ENCODE measurements at places on chromosomes 6 and 20.
A peak's percentile ranks its signal among the peaks of the same experiment; 100 is the strongest.

DNA sequence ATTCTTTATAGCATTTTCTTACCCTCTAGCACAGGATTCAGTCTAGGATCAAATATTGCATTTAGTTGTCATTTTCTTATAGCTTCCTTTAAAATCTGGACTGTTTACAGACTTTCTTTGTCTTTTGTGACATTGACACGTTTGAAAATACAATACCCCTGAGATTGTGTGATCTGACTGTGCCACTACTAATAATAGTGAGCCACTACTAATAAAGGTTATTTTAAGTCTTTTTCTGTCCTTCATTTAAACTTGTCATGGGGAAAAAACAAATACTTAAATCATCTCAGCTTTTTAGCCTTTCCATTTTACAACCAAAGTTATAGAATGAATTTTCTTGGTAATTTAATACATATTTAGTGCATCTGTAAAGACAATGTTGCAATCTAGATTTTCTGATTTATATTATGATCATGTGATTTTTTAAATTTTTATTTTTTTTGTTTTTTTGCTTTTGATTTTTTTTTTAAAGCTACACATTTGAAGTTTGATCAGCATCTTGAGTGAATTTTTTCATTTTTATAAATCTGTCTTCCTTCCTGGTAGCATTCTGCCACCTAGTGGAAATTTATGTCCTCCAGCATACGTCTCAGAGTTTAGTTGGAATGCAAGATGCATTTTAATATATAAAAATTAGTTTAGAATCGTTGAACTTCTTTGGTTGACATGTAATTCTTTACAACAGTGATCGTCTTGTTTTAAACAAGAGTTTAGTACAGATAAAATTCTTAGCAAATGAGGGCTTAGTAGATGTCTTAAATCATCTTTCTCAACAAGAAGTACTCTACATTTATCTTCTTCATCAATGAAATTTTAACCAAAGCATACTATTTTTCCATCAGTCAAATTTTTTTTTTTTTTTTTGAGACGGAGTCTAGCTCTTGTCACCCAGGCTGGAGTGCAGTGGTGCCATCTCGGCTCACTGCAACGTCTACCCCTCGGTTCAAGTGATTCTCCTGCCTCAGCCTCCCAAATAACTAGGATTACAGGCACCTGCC lies 119.4 kb downstream of the NCOA3 start:
- peak; percentile 74 for DNase-seq

GRCh38 chr6:46186583-46186982 lies 15.8 kb upstream of the ENPP5 start:
- no peak for DNase-seq

- no peak for DNase-seq
These were observed 106.0 kb downstream of the PACRG start for GRCh38 chr6:162833776-162834175.

DNA sequence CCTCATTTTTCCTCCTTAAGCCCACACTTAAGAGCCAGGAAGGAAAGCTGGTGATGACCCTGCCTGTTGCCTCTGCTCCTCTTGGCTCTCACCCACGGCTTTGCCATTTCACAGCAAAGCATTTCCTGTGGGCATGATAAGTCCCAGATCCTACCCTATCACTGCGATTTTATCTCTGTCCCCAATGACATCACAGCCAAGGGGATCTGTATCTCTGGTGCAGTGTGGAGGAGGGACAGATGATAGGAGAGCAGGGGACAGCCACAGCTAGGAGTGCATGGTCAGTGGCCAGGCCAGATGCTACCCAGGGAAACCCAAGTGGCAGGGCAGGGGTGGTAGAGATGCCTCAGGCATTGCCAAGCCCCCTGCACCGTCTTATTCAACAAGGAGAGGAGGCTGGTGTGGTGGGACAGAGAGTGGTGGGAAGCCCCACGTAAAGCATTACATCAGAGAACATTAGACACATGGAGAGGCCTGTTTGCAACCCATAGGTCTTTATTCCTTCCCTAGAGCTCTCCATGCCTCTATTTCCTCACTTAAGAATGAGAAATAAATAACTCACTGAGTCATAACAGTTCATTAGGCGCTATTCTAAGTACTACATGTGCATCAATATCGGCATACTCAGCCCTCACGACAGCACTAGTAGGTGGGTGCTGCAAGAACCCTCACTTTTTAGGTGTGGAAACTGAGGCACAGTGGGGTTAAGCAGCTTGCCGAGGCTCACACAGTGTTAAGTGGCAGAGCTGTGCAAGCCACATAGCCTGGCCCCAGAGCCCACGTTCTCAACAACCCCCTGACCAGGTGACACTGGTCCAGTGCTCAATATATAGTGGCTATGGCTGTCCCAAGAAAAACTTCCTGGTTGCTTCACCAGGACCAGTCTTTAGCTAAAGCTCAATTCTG lies 4.6 kb downstream of the TFEB start:
- DNase-seq: no peak

DNA sequence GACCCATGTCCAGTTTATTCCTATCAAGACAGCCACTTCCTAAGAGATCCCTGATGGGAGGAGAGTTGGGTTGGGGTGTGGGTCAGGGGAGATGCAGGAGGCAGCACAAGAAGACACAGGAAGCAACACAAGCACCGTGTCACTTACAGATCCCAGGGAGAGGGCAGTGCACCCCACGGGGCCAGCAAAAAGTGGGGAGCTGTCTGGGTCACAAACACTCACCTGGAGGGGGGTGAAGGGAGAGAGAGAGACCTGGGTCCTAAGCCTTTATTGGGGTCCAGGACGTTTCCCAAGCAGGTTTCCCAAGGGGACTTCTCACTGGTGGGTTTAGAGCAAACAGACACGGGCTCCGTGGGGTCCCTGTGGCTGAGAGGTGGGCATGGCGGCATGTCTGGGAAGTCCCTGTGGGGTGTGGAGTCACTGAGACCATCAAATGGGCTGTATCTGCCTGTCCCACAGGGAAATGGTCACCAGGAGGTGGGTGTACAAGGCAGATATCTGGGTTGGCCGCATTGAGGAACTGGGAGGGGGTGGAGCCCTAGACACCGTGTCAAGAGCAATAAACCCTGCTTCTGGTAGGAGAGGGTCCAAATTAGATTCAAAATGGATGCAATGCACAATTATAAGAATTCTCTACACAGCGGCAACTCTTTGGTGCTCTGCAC lies 1.6 kb upstream of the CD93 start:
- no peak for DNase-seq

DNA sequence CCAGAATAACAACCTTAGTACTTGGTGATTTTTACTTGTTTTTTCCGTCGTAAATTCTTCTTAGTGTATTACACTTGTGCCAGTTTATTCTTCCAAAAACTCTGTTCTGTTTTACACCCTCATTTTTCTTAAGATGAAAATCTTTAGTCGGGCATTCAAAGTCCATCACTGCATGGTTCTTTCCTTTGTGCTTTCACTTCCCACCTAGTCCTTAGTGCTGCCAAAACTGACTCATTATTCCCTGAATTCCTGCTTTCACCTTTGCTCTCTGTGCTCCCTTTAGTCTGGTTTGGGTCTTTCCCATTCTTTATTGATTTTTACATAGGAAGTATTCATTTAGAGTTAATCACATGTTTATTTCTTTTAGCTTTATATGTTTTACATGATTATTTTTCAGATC lies 3.3 kb downstream of the TRMT11 start:
- DNase-seq: no peak

DNA sequence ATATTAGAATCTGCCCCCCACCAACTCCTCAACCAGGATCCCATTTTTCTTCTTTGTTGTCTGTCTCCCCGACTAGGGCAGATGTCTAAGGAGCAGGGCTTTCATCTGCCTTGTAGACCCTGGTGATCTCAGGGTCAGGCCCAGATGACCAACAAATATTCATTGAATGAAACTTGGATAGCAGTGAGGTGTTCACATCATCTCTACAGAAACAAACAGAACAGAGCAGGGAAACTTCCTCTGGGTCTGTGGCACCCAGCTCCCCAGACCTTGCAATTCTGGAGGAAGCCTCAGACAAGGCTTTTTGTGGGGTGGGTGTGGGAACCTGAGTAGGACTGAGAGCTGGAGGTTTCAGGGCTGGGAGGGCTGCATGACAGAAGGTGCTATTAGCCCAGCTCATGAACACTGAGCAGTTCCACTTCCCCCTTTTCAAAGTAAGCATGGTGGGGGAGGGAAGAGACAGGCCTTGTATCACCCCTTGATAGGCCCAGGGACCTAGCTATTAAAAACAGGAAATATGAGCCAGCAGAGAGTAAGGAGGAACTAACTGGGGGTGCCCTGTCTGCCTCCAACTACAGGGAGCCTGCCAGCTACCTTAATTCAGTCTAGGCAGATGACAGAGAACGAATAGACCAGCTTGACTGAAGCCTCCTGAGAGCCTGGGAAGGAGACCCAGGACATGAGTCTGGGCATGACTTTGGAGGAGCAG lies 37.3 kb upstream of the TOP1 start:
- DNase-seq: no peak

GRCh38 chr6:31299511-31299910 lies 27.6 kb upstream of the HLA-C start:
- DNase-seq: no peak

GRCh38 chr6:35490821-35491557 lies 5.9 kb downstream of the TEAD3 start:
- DNase-seq: no peak

DNA sequence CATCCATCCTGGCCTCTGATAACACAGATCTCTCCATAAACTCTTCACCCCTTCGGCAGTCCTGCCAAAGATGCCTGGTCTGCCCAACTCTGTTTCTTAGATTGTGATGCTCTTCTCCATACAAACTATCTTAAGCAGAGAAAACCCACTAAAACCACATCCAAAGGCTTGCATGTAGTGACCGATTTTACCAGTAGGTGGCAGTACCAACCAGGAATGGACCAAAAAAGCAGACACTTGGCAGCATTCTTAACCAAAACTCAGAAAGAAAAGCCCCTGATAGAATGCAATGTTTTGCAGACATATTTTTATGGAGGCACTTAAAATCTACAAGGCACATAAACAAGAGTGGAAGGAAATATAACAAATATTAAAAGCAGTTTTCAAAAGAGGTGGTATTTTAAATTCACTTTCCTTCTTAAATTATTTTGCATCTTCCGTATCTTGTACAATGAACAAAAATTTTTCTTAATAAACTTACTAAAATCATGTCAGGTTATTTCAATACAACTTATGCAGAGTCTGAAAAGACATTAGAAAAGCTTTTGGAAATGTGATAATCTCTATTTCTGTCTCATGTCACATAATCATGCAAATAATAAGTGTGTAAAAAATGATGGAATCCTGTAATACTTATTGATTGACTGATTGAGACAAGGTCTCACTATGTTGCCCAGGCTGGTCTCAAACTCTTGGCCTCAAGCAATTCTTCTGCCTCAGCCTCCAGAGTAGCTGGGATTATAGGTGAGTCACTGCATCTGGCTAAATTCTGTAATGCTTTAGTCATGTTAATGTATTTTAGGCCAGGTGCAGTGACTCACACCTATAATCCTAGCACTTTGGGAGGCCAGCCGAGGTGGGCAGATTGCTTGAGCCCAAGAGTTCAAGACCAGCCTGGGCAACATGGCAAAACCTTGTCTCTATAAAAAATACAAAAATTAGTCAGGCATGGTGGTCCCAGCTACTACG lies 29.4 kb downstream of the LRP11 start:
- DNase-seq: peak; percentile 44

- DNase-seq: no peak
These were observed 103.3 kb downstream of the ARHGAP18 start for GRCh38 chr6:129606664-129607063.

DNA sequence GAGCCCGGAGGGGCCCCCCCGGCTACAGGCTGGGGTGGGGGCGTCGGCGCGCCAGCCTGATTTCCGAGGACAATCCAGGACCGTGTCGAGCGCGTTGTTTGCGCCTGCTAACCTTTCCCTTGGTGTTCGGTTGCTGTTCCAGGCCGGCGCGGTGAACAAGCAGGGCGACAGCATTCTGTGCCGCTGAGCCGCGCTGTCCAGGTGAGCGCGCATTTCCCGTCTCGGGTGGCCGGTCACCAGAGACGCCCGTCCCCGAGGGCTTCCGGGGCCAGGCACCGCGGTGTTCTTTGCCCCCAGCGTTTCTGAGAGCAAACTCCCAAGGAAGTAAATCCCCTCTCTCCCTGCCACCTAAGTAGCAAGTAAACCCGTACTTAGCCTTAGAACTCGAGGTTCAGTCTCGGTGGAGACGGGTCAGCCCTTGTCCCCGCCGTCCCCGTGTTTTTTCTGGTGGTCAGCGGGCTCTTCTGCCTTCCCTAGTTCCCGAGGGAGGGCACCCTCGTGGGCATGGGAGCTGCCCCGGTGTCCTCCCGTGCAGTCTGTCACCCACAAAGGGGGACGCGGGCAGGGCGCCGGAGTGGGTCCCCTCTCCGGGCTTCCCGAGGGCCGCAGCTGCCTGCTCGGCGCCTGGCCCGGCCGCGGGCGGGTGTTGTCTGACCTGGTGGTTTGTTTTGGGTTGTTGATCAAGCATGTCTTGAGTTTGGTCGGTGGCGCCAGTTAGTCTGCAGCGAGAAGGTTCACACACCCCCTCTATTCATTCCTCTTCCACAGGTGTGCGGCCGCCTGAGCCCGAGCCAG lies 1.5 kb downstream of the ID4 start:
- DNase-seq: peak; percentile 9

DNA sequence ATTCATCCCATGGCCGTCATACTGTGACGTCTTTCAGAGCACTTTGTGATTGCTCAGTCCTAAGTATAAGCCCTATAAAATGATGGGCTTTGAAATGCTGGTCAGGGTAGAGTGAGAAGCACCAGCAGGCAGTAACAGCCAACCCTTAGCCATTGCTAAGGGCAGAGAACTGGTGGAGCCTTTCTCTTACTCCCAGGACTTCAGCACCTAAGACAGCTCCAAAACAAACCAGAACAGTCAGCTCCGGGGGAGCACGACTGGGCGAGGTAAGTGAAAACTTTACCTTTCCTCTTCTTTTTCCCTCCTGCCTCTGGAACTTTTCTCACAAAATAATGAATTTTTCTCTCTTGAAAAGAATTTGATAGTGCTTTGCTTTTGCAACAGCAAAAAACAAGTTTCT lies at the start of gene VIP:
TSS of gene VIP (plus strand) at position 104 of the 400 bp plus-strand sequence. CDS start 1,381 bp downstream, outside the sequence.
- peak; percentile 13 for DNase-seq

GRCh38 chr6:163356324-163356723 lies 58.2 kb upstream of the QKI start:
- DNase-seq: peak; percentile 51

- DNase-seq: no peak
These were observed 30.8 kb upstream of the APMAP start for GRCh38 chr20:25023356-25023755.

DNA sequence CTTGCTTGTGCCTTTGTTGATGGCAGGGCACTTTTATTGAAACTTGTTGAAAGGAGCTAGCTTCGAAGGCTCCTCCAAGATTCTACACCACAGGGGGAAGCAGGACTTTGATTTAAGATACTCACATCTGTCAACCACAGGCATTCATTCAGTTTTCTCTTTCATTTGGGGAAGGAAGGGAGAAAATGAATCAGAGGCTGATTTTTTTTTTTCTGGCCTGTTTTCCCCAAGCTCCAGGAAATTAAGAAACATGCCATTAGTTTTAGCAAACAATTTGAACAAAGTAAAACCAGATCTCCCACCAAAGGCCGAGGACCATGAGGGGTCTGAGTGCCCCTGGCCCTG lies 8.7 kb upstream of the APCDD1L start:
- DNase-seq: no peak

- no peak for DNase-seq
These were observed 17.3 kb downstream of the GGTLC1 start for GRCh38 chr20:23971310-23971709.

- no peak for DNase-seq
These were observed 27.1 kb upstream of the BEND6 start for GRCh38 chr6:56927538-56928453.

GRCh38 chr6:86193821-86194220 lies 551.1 kb upstream of the SYNCRIP start:
- no peak for DNase-seq
